ENCODE measurements at places on chromosomes 2 and 18.

GRCh38 chr2:105747991-105748390 is 3.3 kb downstream of the NCK2 start:
- no peak for DNase-seq

DNA sequence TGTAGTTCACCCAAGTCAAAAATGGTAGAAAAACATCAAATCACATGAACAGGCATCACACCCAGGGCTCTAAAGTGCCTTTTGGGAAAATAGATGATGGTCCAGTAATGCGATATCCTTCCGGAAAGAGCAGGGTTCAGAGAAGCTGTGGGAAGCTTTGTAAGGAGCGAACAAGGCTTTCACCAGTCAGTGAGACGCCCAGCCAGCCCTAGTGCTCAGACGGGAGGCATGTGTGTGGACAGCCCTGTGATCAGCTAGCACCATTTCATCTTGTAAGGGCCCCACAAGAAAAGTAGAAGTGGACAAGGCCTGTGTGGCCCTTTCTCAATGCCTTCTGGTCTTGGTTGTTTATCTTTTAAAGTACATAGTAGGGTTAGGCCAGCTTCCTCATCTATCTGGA is 76.1 kb downstream of the SMIM21 start:
- DNase-seq: no peak

- DNase-seq: no peak
Measured at GRCh38 chr2:112604952-112605351, 20.5 kb downstream of the CHCHD5 start.

- DNase-seq: no peak
Measured at GRCh38 chr18:57951999-57952774, 91.8 kb upstream of the NEDD4L start.

GRCh38 chr2:186303091-186303490 is 183.0 kb upstream of the ZC3H15 start:
- DNase-seq: no peak

- DNase-seq: no peak
Measured at GRCh38 chr2:57965219-57965618, 81.4 kb upstream of the VRK2 start.
